ENCODE measurements at places on chromosomes 7 and 10. TPM values are rescaled to one million over a fixed set of nuclear protein-coding genes. Genes with fewer than 3 reads are reported as not detected.

DNA sequence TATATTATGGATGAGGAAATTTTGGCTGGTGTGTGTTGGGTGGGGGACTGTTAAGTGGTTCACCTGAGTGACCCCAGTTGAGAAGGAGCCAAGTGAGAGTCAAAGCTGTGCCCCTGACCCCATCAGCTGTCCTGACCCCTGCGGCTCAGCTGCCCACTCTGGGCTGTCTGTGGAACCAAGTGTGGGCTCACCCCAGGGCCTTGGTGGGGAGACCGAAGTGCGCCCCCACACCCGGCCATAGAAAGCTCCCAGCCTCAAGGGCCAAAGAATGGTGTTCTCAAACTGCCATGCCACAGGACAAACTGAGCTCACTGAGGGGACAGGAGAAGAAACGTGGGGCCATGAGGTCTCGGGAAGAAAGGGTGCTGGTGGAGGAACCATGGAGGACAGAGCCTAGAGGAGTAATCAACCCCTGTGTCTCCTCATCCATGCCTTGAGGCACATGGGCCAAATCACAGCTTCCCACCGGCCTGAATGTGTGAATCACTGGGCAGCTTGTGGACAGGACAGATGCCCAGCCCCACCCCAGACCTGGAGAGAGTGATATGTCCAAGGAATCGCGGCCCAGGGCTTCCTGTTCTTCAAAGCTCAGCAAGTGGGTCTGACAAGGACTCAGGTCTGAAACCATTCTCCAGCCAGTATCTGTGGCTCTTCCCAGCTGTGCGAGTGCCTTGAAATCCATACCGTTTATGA lies 86.2 kb upstream of the CACUL1 start:
- DNase-seq, result no peak

- no peak for DNase-seq
Measured at GRCh38 chr7:131002600-131002999, 268.6 kb upstream of the KLF14 start.

DNA sequence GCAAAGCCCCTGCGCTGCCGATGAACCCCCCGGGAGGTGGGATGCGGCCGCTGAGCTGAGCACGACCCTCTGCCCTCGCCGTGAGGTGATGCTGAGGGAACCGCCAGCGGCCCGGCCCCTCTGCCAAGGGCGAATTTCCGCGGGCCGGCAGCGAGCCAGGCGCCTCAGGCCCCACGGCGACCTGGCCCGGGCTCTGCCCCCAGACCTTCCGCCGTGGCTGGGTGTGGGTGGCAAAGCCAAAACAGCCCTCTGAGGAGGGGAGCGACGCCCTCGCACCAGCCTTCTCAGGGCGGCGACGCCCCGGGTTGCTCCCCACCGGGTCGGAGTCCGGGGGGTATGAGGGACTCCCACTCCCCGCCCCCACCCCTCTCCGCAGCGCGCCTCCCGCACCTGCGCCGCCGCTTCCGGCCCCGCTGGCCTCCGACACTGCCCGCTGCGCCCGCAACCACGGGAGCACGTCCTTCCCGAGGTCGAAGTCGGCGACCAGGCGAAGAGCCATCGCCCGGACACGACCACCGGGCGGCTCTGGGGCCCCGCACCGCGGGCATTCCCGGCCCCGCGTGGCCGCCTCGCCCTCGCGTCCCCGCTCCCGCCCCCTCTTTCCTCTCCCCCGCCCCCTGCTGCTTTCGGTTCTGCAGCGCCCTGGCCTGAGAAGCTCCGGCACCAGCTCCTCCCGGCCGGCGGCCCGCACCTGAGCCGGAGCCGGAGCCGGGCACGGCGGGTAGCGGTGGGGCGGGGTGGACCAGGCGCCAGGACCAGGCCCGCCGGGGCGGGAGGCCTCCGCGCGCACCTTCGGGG lies at the start of gene GSAP:
TSS of gene GSAP (minus strand) at position 527 of the 798 bp plus-strand sequence. CDS start at position 499, 28 bp downstream.
- peak; percentile 67 for DNase-seq

DNA sequence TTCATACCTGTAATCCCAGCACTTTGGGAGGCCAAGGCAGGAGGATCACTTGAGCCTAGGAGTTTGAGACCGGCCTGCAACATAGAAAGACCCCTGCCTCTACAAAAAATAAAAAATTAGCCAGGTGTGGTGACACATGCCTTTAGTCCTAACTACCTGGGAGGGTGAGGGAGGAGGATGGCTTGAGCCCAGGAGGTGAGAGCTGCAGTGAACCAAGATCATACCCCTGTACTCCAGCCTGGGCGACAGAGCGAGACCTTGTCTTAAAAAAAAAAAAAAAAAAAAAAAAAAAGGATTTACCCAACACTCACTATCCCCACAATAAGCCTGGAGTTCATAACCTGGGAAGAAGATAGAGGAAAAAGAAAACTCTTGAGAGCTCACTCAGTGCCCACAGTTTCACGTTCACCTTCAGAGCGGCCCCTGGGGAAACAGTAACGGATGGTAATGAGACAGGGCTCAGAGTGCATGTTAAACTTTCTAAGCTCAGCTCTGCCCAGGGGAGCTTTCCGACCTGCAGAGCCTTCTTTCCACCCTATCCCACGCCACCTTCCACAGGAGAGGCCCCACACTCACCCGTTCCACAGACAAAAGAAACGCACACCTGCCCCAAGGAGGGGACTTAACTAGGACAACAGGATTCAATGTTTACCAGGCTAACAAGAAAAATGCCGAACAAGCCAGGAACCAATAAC lies 259.8 kb upstream of the KLF14 start:
- no peak for DNase-seq

- DNase-seq, result peak; percentile 56
Measured at GRCh38 chr10:58299580-58299979, 30.6 kb downstream of the CISD1 start.

GRCh38 chr7:158740013-158740656 lies 35.5 kb upstream of the NCAPG2 start:
- no peak for DNase-seq

- DNase-seq, result no peak
Measured at GRCh38 chr10:62071846-62072281, 170.4 kb downstream of the ARID5B start.

- no peak for DNase-seq
Measured at GRCh38 chr7:6256109-6256483, 16.3 kb downstream of the CYTH3 start.

DNA sequence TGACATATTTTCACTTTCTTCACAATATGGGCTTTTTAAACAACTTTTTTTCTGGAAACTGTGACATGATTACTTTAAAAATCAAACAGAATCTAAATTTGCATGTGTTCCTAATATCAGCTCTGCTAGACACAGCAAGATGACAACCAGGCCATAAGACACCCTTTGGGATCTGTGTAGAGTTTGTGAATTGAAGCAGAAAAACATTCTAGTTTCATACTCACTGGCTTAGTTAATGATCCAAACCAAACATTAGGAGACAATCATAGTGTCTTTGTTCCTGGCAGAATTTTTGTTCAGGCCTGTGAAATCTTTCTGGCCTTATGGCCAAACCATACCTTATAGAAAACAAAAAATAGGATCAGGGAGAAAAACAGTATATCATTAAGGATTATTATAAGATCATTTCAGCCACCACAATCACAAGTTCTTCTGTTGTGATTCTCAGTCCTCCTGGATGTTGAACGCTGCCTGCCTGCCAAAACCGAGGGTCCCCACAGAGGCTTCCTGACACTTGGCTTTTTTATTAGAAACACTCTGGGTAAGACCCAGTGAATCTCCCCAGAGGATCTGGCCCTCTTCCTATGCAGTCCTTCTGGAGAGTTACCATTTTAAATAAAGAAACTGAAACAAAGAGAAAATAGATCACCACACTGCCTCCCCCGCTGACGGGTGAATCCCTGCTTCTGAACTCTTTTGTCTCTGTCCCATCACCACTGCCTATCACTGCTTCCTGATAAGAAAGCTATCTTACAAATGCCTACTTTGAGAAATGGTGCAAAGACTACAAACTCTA lies 79.2 kb upstream of the PPP1R3C start:
- no peak for DNase-seq

GRCh38 chr7:142882338-142882678 lies 3.2 kb downstream of the TRPV6 start:
- DNase-seq, result no peak

- no peak for DNase-seq
Measured at GRCh38 chr7:45661302-45661995, 87.3 kb downstream of the ADCY1 start.

GRCh38 chr7:42014625-42015618 lies 222.1 kb downstream of the GLI3 start:
- DNase-seq, result no peak

GRCh38 chr10:114103284-114103683 lies 59.6 kb downstream of the ADRB1 start:
- DNase-seq, result no peak

- no peak for DNase-seq
Measured at GRCh38 chr10:110698340-110698739, 54.2 kb downstream of the RBM20 start.

- no peak for DNase-seq
Measured at GRCh38 chr7:141585592-141586510, 34.6 kb downstream of the AGK start.

GRCh38 chr7:55150166-55150565 lies 131.3 kb downstream of the EGFR start:
- no peak for DNase-seq

DNA sequence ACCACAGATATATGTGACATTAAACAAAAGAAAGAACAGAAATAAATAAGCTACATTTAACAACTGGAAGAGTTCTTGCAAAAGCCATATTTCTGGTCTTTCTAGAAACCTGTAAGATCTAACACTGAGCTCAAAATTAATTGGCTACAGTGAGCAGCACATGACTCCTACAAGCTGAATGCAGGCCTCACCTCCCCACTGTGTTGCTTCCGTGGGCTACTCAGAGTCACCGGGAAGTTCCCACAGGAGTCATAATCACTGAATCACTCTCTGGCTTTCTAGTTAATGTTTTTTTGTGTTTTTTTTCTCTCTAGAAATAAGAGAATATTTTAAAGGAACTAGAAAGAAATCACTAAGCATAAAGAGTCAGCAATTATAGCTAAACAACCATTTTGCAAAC lies 10.2 kb upstream of the MRPS24 start:
- no peak for DNase-seq

GRCh38 chr10:77392851-77393250 lies 244.8 kb downstream of the KCNMA1 start:
- DNase-seq, result no peak

DNA sequence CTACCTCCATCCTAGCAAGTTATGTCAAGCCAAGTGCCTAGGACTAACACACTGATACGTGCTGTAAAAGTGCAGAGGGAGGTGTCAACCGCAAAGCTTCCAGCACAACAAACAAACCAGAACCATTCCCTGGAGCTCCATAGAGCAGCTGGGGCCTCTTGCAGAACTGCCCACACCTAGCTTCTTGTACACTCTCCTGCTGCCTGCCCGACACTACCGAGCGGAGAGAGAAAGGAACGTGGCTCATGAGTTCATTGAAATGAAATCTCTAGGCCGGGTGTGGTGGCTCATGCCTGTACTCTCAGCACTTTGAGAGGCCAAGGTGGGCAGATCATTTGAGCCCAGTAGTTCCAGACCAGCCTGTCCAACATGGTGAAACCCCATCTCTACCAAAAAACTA lies 73.5 kb downstream of the MKI67 start:
- no peak for DNase-seq

- DNase-seq, result no peak
Measured at GRCh38 chr10:129967579-129968019, 3.5 kb upstream of the EBF3 start.

- DNase-seq, result no peak
Measured at GRCh38 chr10:76190634-76191270, 759.3 kb downstream of the LRMDA start.

The SOSTDC1 gene
- 0.37 TPM for polyA plus RNA-seq

The DCLRE1A gene
- polyA plus RNA-seq, result 3.3 TPM

The PSMC2 gene
- 67.7 TPM for polyA plus RNA-seq

The CREB5 gene
- polyA plus RNA-seq, result 12.9 TPM

The LOXL4 gene
- 5.6 TPM for polyA plus RNA-seq

The ADAM8 gene
- 1.4 TPM for polyA plus RNA-seq

The PLAC9 gene
- polyA plus RNA-seq, result 63.7 TPM

The LMBR1 gene
- polyA plus RNA-seq, result 13.1 TPM

The OR6V1 gene
- polyA plus RNA-seq, result not detected

The CALHM2 gene
- 12.1 TPM for polyA plus RNA-seq

The RSPH10B gene
- not detected for polyA plus RNA-seq

The ZCCHC24 gene
- polyA plus RNA-seq, result 22.4 TPM

The ZDHHC4 gene
- 54.2 TPM for polyA plus RNA-seq

The RET gene
- polyA plus RNA-seq, result 2.3 TPM

The MSMB gene
- polyA plus RNA-seq, result not detected

The CH25H gene
- 0.51 TPM for polyA plus RNA-seq

The AKR1D1 gene
- not detected for polyA plus RNA-seq

The SCIN gene
- 0.07 TPM for polyA plus RNA-seq

The TRIM50 gene
- 0.15 TPM for polyA plus RNA-seq
